Vagina (tissue), 2 donors: ENCODE measurements at places on chromosomes 3 and 15. TPM values are rescaled to one million over a fixed set of nuclear protein-coding genes. Genes with fewer than 3 reads are reported as not detected.
A peak's percentile ranks its signal among the peaks of the same experiment; 100 is the strongest.

The CCNB2 gene
- 5.9 TPM for total RNA-seq

The CHRNA7 gene
- total RNA-seq = 10.1 TPM

The QRICH1 gene
- 124 TPM for total RNA-seq

The CKMT1A gene
- 37.6 TPM for total RNA-seq

The ARHGAP31 gene
- 13.0 TPM for total RNA-seq

The B3GALNT1 gene
- total RNA-seq = 4.9 TPM

The KIF7 gene
- total RNA-seq = 7.9 TPM

DNA sequence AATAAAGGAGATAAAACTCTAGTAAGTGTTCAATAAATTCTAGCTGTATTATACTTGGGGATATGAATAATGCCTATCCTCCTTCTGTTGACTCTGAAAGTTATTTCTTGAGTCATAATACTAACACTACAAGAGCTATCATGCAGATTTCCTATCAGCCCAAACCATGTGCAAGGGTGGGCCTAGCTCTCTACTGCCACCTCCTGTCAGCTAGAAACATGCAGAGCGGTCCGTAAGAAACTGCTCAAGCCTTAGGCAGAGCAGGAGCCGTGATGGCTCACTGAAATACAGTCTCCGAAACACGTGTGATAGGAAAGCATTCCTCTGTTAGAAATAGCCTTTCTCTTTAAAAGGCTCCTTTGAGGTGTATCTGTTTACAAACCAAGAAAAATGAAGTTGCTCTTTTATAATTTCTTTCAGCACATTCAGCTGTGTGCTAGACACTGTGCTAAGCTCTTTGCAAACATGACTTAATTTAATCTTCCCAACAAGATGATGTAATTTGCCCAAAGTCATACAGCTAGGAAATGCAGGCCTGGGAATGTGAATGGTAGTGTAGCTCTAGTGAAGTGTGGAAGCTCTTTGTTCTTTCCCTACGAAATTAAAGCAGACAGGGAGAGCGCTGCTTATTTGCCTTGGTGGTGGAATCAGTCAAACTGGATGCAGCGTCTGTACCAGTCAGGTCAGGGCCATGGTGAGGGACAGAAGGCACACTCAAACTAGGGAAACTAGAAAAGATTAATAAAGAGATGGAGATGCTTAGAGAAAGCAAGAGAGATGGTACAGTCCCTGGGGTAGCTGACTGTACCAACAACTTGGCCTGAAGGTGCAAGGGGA is 43.1 kb downstream of the MTHFS start:
- no peaks in the 10 kb centered on the region for H3K4me1 ChIP-seq
- no peak overlapping the region for H3K27ac ChIP-seq
- no peak overlapping the region for H3K4me3 ChIP-seq
- H3K36me3 ChIP-seq = no peaks in the 10 kb centered on the region

DNA sequence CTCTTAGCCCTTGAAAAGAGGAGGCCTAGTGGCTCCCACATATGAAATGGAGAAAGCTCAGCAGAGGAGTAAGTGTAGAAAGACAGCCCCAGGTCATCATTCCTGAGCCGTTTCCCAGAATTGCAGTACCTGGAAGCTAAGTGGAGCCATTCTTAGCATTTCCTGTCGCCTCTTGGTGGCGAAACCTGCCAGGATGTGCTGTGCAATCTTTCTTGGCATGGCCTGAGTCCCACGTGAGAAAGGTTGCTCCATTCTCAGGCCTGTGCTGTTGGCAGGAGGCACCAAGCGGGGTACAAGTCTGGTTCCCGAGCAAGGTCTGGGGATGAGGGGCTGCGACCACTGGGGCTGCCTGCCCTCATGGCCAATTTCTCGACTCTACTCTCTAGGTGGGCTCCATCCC is 207.2 kb upstream of the TPM1 start:
- no peaks in the 10 kb centered on the region for H3K36me3 ChIP-seq
- no peaks in the 10 kb centered on the region for H3K4me1 ChIP-seq
- no peaks in the 10 kb centered on the region for H3K27me3 ChIP-seq
- no peak overlapping the region for H3K27ac ChIP-seq

DNA sequence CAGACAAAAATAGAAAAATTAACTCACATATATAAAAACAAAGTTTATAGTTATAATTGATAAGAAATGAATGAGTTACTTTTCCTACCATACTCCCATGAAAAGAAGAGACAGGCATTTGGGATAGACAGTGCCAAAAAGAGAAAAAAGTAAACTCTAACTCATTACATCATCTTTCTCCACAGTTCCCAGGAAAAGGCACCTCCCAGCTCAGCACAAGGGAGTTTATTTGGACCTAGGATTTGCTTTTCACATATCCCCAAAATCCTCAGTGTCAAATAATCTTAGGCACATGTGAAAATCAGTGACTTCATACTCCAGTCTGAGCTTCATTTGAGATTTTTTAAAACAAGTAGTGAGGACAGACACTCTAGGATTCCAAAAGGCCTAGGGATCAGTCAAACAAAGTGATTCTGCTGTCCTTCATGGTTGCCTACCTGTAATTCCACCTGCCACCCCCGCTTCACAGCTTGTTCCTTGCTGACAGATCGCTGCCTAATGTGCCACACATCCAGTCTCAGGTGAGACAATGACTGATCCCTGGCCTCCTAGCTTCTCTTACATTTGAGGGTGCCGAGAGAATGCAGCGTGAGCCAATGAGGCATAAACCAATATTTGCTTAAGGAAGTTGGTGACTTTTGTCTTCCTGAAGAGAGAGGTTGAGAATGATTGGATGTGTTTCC is 573.7 kb downstream of the TBL1XR1 start:
- no peak overlapping the region for H3K4me3 ChIP-seq
- H3K36me3 ChIP-seq = no peaks in the 10 kb centered on the region
- no peaks in the 10 kb centered on the region for H3K27me3 ChIP-seq
- H3K4me1 ChIP-seq = no peaks in the 10 kb centered on the region
- no peak overlapping the region for H3K27ac ChIP-seq

DNA sequence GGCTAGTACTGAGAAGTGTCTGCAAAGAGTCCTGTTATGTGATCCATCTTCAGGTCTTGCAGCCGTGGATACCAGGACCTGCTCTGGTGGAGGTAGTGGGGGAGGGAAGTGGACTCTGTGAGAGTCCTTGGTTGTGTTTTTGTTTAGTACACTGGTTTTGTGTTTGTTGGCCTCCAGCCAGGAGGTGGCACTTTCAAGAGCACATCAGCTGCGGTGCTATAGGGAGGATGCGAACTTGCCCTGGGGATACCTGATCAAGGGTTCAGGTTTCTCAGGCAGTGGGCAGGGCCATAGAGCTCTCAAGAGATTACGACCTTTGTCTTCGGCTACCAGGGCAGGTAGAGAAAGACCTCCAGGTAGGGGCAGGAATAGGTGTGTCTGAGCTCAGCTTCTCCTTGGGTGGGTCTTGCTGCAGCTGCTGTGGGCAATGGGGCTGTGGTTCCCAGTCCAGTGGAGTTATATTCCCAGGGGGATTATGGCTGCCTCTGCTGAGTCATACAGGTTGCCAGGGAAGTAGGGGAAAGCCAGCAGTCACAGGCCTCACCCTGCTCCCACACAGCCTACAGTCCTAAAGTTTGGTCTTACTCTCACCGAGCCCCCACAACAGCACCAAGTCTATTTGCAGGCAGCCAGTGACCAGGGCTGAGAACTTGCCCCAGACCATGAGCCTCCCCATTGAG is 132.8 kb upstream of the NPHP3 start:
- no peak overlapping the region for H3K27ac ChIP-seq
- no peaks in the 10 kb centered on the region for H3K36me3 ChIP-seq
- no peaks in the 10 kb centered on the region for H3K4me1 ChIP-seq
- H3K27me3 ChIP-seq = no peaks in the 10 kb centered on the region
- H3K4me3 ChIP-seq = no peak overlapping the region
- DNase-seq = no peak

DNA sequence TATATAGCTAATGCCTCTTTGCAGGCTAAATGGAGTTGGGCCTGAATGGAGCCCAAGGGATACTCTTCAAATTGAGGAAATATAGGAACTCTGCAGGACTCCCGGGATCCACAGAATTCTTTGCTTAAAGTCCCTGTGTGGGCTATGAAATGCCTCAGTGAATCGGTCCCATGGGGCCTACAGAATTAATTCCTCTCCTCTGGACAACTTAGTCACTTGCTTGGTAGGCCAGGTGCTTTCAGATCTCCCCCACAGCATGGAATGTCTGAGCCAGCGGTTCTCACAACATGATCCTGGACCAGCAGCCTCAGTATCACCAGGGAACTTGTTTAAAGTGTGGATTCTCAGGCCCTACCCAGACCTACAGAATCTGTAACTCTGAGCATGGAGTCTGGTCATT is 15.1 kb upstream of the PRICKLE2 start:
- H3K36me3 ChIP-seq = no peaks in the 10 kb centered on the region
- no peak overlapping the region for H3K4me3 ChIP-seq
- peak; percentile 37 for DNase-seq
- H3K4me1 ChIP-seq = peaks cover 22% of the 10 kb centered on the region
- no peak overlapping the region for H3K27ac ChIP-seq

DNA sequence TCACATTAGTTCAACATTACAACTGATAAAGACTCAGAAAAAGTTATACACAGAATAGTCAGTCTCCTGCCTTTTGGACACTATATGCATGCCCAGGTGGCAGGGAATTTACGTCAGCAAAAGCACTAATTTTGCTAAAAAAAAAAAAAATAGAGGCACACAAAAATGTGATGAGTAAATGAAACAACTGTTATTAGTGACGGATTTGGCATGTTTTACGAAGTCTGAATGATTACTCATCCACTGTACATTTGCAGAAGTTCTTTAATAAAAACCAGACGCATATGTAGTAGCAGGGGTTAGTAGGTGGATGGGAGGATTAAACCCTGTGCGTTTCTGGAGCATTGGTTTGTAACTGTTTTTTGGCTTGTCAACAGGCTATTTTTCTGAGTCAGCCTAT is 99.0 kb downstream of the MITF start:
- no peak overlapping the region for H3K4me3 ChIP-seq
- no peaks in the 10 kb centered on the region for H3K36me3 ChIP-seq
- H3K27ac ChIP-seq = no peak overlapping the region
- no peak for DNase-seq
- H3K27me3 ChIP-seq = no peaks in the 10 kb centered on the region
- H3K4me1 ChIP-seq = peaks cover 23% of the 10 kb centered on the region

DNA sequence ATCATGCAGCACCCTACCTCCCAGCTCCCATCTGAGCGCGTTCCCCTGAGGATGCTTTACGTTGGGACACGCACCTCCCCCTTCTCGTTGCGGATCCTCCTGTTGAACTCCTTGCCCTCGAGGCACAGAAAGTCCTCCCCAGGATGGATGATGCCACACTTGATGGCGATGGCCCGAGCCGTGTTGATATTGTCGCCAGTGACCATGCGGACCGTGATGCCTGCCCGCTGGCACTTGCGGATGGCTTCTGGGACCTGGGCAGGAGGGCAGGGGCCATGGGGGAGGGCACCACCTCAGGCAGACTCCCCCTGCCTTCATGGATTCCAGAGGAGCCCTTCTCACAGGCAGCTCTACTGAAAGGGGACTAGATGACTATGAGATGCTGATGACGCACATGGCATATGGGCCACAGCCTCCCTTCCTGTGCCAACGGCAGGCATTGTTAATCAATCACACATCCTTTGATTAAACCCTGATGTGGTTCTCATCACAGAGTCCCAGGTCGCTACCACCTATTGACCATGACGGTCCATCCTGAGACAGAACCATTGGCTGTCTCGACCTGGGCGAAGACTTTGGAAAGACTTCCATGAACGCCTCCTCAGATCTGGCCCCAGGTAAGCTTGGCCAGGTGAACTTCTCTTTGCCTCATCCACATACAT is 29.5 kb upstream of the SEC13 start:
- H3K27ac ChIP-seq = no peak overlapping the region
- H3K4me3 ChIP-seq = no peak overlapping the region
- H3K27me3 ChIP-seq = no peaks in the 10 kb centered on the region
- no peak for DNase-seq
- no peaks in the 10 kb centered on the region for H3K4me1 ChIP-seq

DNA sequence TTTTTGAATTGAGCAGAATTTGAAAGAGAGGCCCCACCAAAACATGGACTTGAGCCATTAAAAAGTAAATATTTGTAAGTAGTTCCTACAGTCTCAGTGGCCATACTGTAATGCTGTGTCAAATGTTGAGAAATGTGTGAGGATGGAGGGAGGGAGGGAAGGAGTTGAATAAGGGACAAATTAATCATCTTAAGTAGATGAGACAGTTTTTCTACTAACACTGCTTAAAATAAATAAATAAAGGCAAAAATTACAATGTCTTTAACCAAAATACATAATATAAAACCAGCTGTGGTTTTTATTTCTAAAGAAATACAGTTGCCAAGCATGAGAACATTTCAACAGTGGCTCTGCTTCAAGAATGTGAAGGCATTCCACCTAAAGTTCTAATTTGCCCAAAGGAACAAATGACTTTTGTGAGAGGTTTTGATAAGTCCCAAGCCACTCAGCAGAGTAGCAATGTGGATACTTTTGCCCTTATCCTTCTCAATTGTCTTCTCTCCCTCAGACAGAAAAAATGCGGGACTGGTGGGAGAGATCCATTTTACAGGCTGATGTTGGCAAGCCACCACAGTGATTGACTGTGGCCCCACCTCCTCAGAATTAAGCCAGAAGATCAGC is 427.0 kb upstream of the RARB start:
- no peaks in the 10 kb centered on the region for H3K27me3 ChIP-seq
- DNase-seq = no peak
- H3K4me3 ChIP-seq = no peak overlapping the region
- no peaks in the 10 kb centered on the region for H3K36me3 ChIP-seq
- peaks cover 29% of the 10 kb centered on the region for H3K4me1 ChIP-seq

GRCh38 chr3:1082108-1082507 is 10.7 kb upstream of the CNTN6 start:
- no peaks in the 10 kb centered on the region for H3K36me3 ChIP-seq
- H3K4me1 ChIP-seq = no peaks in the 10 kb centered on the region
- no peak overlapping the region for H3K4me3 ChIP-seq
- DNase-seq = no peak
- no peaks in the 10 kb centered on the region for H3K27me3 ChIP-seq

DNA sequence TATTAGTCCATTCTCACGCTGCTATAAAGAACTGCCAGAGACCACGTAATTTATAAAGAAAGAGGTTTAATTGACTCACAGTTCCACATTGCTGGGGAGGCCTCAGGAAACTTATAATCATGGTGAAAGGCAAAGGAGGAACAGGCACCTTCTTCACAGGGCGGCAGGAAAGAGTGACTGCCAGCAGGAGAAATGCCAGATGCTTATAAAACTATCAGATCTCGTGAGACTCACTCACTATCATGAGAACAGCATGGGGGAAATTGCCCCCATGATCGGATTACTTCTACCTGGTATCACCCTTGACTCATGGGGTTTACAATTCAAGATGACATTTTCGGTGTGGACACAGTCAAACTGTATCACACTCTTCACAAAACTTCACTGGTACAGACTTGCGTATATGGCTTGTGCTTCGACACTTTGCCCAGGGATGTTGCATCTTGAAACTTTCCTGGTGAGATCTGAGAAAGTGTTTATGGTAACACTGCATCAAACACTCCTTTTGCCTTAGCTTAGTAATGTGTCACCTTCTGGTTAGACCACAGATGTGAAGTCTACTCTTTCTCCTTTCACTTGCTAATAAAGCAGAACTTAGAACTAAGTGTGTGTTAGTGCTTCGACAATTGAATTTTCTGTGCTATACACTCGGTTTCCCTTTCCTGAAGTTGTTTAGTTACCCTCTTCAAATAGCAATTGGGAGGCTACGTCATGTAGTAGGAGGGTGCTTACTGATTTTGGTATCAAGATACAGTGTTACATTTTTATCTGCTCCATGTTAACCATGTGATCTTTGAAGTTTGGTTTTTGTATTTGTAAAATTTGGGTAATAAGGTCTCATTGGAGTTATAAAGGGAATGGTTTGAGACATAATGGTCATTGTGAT is 185.7 kb downstream of the LPP start:
- H3K4me3 ChIP-seq = no peak overlapping the region
- H3K27me3 ChIP-seq = no peaks in the 10 kb centered on the region
- no peak overlapping the region for H3K27ac ChIP-seq
- DNase-seq = no peak
- peaks cover 21% of the 10 kb centered on the region for H3K4me1 ChIP-seq
- H3K36me3 ChIP-seq = no peaks in the 10 kb centered on the region
